Ureter (tissue), 1 donor: ENCODE measurements at places on chromosomes 13 and 19. TPM values are rescaled to one million over a fixed set of nuclear protein-coding genes. Genes with fewer than 3 reads are reported as not detected.

DNA sequence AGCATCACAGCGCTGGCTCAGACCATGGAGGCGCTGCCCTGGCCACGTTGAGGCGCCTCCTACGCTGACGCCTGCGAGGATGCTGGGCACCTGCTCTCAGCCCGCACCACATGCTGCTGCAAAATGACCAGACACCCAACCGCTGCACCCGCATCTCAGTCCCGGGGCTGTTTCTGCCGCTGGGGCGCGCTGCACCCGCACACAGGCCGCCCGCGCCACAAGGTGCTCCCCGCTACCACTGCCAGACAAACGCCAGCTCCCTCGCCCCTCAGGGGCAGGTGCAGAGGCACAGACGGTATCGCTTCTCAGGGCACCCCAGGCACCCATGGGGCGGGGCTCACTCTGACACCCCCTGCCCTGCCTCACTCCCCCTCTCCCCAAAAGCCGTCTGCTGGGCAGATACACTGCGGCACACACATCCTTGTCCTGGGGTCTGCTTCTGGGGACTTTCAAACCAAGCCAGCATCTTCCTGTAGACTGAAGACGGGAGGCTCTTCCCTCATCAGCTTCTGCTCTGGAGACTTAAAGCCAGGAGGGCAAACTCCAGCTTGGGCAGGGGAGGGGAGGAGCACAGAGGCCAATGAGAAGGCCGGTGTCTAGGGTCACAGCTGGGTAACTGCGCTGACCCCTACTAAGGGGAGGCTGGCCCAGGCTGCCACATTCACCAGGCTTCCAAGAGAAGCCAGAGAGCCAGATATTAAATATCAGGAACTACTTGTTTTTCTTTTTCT lies 16.3 kb downstream of the CHERP start:
- DNase-seq: no peak

The ZFR2 gene
- total RNA-seq: 0.91 TPM

DNA sequence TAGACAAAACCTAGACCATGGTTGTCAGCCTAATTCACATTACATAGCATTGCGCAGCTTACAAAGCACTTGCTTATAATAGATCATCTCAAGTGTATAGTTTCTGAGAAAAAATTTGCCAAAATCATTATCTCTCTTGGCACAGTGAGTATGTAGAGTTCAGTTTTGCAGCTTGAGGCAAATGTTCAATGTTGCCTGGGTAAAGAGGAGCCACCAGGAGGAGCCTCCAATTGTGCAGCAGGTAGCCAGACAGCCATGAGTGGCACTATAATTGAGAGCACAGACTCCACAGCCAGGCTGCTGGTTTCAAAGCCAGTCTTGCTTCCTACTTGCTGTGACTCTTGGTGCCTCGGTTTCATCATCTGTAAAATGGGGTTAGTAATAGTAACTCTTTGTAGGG lies 24.0 kb upstream of the OLFM4 start:
- no peak for DNase-seq

DNA sequence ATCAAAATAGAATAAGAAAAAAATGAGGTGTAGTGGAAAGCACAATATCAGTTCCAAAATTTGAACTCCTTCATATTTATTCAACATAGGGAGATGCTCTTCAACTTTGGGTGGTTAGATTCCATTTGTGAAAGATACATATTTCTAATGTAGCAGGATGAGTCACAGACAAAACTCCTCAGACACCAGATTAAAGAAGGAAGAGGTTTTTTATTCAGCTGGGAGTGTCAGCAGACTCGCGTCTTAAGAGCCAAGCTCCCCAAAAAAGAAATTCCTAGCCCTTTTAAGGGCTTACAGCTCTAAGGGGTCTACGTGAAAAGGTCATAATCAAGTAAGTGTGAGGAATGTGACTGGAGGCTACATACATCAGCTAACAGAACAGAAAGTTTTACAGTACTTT lies 6.8 kb upstream of the ZNF765 start:
- DNase-seq: no peak

The STK11 gene
- 51.2 TPM for total RNA-seq

GRCh38 chr19:50817941-50818858 lies 5.4 kb downstream of the KLK1 start:
- DNase-seq: no peak

- DNase-seq: no peak
These were observed 215.1 kb upstream of the ZNF507 start for GRCh38 chr19:32130332-32130731.

- no peak for DNase-seq
These were observed 257.8 kb downstream of the FOXO1 start for GRCh38 chr13:40408602-40409001.

The ADAMTS10 gene
- 19.0 TPM for total RNA-seq

GRCh38 chr13:61024046-61024445 lies 391.6 kb downstream of the PCDH20 start:
- DNase-seq: no peak

- no peak for DNase-seq
These were observed 139.6 kb downstream of the STOML3 start for GRCh38 chr13:38850868-38851626.
